Heart right ventricle (tissue), 16 donors: ENCODE measurements at places on chromosomes 6 and 20. TPM values are rescaled to one million over a fixed set of nuclear protein-coding genes. Genes with fewer than 3 reads are reported as not detected.

The LPA gene
- total RNA-seq: not detected

The C20orf204 gene
- 0.40 TPM for total RNA-seq

The MPC1 gene
- 579 TPM for total RNA-seq

DNA sequence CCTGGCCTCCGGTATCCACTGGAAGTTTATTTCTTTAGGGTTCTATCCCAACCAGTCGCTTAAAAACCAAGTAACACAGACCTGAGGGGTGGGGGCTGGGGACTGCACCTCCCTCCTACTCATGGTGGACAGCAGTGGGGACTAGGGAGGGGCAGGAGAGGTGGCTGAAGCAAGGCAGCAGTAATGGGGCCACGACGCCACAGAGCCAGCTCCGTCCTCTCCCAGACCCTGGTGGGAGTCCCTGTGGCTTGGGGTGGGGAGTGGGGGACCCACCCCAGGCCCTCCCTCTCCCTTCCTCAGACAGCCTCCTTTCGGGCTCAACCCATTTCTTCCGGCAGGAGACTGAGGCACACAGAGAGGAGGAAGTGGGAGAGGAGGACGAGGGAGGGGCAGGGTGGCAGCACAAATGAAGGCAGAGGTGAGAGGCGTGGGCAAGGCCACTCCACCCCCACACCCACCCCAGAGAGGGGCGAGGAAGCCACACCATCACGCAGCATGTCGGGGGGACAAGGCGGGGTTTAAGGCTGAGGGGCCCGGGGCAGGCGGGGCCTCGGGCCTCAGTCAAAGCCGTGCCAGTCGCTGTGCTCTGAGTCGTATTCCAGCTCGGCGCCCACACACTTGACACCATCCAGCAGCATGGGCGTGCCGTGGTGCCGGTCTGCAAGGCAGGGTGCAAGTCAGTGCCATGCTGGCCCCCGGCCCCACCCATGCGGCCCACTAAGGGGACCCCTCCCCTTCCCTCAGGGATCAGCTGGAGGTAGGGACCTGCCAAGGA is 13.9 kb downstream of the ADISSP start:
- no peak for DNase-seq

DNA sequence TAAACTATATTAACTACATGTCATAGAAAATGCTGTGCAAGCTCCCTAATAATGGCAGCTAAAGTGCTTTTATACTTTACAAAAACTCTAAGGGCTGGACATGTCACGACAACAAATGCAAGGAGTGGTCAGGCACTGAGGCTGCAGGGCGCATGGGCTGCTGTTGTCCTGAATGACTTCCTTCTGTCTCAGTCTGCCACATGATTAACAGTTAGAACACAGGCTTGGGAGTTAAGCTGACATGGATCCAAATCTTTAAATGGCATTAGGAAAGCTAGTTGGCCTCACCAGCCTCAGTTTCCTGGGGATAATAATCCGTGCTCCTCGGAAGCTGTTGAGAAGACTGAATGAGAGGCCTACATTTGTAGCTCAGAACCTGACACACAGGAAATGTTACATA is 57.4 kb downstream of the PREP start:
- DNase-seq: no peak

GRCh38 chr6:34490390-34491090 is 24.7 kb downstream of the PACSIN1 start:
- DNase-seq: no peak

GRCh38 chr20:11101243-11101642 is 427.4 kb upstream of the JAG1 start:
- DNase-seq: no peak

- no peak for DNase-seq
Observed at GRCh38 chr6:100768816-100769351, 112.2 kb downstream of the ASCC3 start.

GRCh38 chr6:165630544-165630953 is 32.5 kb downstream of the PDE10A start:
- no peak for DNase-seq

- DNase-seq: no peak
Observed at GRCh38 chr20:58711266-58712051, 18.9 kb downstream of the NPEPL1 start.

DNA sequence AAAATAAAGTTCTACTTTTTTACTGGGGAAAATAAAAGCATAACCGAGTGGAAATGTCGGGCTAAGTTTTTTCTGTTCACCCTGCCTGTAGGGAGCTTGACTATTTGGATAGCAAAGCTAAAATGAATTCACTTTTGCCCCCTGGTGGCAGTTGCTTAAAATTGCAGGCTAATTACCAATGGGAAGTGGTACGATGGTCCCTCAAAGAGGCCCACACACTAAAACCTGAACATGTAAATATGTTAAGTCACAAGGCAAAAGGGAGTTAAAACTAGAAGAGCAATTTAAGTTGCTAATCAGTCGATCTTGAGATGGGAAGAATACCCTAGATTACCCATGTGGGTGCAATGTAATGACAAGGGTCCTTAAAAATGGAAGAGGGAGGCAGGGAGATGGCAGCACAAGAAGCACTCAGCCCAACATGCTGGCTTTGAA is 916 bp upstream of the SUN5 start:
- DNase-seq: no peak

- no peak for DNase-seq
Observed at GRCh38 chr6:145561095-145562072, 173.9 kb downstream of the EPM2A start.
